ENCODE measurements at places on chromosomes 7 and 10.

DNA sequence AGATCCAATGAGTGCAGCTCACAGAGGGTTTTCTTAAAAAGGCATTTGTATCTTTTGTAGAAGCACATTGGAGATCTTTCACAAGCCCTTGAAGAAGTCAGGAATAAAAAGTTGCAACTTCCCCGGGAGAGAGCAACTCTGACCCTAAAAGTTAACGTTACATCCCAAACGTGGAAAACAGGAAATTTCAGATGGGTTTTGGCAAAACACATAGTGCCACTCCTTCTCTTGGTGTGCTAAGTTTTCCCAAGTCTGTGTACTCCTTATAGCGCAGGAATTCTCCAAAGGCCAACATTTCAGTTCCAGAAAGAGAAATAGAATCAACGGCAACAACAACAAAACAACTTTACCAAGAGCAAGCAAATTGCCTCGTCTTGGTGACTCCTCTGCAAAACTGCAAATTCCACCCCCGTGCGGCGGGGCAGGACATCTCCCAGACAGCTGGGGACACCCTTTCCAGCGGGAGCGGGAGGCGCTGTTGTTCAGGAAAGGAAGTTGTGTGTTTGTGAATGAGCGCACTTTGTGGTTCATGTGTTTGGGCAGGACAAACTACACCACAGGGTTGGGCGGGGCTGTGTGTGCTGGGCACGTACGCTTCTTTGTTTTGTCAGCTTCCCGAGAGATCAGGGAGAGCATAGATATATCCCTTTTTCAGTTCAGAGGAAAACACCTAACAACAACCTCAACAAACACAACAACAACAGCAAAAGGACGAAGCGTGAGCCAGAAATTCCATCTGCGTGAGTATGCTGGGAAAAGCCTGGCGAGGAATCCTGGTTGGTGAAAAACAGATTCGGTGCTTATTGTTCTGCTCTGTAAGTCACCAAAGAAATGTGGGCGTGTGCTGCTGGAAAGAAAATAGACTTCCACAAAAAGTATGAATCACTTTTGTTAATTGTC is 294.7 kb upstream of the PITRM1 start:
- no peak for DNase-seq

DNA sequence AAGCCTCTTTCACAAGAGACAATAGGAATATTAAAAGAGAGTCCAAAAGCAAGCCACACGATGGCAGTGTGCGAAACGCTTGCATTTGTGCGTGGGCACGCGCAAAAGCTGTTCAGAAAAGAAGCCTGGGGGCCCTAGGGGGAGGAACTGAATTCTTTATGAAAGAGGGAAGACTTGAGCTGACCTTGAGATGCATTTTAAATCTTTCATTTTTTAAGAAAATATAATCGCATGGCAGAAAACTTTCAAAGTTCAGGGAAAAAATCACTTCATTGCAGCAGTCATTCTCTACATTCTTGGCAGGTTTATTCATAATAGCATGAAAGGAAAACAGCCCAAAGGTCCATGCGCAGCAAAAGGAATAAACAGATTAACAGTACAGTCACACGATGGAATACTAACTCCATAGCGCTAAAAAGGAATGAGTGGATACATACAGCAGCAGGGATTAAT is 206.5 kb upstream of the PRKCQ start:
- no peak for DNase-seq

GRCh38 chr7:95993380-95993779 is 221.0 kb downstream of the DYNC1I1 start:
- DNase-seq = no peak

DNA sequence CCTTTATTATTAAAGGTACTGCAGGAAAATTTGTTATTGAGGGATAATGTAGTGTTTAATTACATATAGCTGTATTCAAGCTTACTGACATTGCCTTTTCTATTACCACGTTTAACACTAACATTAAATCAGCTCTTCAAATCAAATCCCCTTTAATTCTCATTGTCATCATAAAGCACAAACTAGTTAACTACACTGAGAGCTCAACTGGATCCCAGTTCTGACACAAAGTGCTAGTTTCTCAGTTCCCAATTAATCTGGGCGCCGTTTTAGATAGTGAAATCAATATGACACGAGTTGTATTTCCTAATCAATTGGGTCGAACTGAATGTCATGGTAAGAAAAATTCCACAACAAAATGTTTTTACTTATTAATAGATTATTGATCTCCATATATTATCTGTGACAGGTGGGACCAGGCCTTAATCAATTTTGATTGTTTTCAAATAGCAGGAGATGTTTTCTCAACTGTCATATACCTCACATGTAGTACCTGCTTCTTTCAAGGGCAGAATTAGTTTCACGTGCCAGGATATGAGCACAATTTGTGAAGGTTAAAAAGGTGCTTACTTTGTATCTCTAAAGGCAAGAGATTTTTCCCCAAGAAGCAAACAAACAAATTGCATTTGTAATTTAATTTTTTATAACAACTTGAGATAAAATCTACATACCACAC is 71.0 kb downstream of the AASS start:
- DNase-seq = no peak

- no peak for DNase-seq
Observed at GRCh38 chr10:114033566-114033965, 10.1 kb upstream of the ADRB1 start.

DNA sequence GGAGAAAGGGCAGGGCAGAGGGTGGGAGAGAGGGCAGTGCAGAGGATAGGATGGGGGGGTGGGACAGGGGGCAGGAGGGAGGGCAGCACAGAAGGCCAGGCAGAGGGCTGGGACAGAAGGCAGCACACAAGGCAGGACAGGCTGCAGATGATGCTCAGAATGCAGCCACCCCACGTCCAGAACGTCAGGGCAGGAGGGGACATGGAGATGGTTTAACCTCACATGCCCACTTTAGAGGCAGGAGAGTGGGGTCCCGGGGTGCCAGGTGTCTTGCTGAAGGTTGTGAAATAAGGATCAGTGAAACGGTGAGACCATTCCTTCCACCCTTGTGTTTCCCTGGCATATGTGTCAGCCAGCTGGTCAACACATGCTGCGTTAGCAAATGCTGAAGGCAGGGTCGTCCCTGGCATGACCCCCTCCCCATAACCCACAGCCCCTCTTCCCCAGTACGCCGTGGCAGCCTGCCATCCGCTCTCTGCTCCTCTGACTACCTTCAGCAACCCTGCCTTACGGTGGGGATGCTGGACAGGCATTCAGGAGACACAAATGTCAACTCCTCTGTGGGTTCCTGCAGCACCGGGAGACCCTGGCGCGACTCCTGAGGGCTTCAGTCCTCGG is 592.1 kb downstream of the DNAJB6 start:
- no peak for DNase-seq

DNA sequence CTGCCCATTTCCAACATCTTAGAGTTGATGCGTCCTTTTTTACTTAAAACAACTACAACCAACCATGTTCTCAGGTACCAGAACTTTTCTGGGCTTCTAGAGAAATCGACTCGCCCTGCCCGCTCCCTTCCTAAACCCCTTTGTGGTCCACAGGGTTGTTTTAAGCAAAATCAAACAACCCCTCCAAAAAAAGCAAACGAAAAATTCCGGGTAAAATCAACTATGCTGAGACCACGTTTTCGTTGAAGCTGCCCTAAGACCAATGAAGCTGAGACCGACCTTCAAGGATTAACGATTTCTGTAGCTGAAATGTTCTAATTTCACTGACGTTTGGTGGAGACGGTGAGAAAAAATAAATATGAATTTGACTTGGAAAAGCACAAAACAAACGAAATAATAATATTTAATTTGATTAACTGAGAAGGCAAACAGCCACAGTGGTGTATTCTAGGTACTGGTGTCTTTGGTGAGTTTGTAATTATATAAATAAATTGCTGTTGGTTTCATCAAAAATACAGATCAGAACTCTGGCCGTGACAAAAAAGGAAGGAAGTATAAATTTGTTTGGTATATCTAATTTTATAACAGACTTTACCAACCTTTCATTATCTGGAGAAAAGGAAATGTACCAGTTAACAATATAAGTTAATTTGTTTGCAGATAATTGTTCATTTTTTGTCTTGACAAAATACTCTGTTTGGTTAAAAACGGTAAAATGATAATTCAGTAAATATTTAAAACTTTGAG is 4.7 kb upstream of the IGF2BP3 start:
- no peak for DNase-seq

- no peak for DNase-seq
Observed at GRCh38 chr10:31404640-31405039, 85.6 kb downstream of the ZEB1 start.

DNA sequence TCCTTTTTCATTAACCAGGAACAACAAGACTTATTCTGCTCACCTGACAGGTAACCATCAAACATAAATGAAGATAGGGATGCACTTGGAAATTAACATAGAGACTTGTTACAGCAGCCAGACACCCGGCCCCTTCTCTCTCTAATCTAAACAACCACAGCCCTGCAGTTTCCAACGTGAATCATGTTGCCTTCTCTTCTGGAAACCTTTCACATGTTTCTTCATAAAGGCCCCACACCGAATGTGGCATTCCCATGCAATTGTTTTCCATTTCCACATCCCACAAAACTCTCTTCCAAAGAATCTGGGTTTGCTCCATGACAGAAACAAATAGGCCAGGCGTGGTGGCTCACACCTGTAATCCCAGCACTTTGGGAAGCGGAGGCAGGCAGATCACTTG is 15.0 kb upstream of the WDR86 start:
- no peak for DNase-seq

- DNase-seq = no peak
Observed at GRCh38 chr10:15353471-15354017, 17.5 kb downstream of the FAM171A1 start.

DNA sequence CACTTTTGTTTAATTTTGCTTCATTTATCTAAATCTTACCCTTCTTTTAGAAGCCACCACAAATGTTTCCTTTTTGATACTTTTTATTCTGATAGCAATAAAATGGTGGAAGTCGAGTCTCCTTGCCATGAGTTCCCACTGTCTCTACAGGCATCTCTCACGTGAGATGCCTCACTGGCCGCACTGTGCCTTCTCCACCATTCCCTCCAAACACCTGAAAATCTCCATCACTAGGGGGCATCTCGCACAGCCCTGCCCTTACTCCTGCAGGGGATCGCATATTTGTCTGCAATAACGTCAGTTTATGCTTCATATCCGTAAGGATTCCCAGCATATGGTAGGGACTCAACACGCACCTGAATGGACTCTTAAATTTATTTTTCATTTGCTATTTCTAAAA is 56.3 kb upstream of the NCAPG2 start:
- no peak for DNase-seq

DNA sequence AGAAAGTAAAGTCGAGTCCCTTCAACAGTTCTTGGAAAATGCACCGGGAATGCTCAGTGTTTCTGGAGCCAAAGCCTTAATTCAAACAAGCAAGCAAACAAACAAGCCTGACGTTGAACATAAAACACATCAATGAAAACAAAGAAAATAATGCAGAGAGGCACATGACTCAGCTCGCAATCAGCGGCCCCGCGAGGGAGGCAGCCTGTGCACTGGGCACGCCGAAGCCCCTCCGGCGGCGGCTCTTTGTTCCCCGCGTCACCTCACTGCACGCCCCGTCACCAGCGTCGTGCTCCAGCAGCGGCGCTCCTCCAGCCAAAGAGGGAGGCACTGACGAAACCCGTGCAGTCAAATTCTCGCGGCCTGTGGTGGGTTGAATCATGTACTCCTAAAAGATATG is 151.5 kb downstream of the DNAJB6 start:
- no peak for DNase-seq

GRCh38 chr7:66557214-66558200 is 71.2 kb upstream of the KCTD7 start:
- no peak for DNase-seq

DNA sequence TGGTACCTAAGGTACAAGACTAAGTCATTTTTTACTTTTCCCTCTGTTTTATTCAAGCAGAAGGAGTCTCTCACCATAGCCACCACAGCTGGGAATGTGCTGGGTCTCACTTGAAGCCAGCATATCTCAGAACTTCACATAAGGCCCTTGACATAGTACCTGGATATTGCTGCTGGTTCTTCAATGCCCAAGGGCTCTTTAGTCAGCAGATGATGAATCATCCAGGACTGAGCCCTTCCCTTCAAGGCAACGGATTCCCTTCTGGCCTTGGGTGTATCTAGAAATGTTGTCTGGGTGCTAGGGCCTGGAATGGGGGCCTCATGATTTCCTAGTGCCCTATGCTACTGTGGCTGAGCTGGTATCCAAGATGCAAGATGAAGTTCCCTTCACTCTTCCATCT is 93.9 kb downstream of the ADCYAP1R1 start:
- no peak for DNase-seq

DNA sequence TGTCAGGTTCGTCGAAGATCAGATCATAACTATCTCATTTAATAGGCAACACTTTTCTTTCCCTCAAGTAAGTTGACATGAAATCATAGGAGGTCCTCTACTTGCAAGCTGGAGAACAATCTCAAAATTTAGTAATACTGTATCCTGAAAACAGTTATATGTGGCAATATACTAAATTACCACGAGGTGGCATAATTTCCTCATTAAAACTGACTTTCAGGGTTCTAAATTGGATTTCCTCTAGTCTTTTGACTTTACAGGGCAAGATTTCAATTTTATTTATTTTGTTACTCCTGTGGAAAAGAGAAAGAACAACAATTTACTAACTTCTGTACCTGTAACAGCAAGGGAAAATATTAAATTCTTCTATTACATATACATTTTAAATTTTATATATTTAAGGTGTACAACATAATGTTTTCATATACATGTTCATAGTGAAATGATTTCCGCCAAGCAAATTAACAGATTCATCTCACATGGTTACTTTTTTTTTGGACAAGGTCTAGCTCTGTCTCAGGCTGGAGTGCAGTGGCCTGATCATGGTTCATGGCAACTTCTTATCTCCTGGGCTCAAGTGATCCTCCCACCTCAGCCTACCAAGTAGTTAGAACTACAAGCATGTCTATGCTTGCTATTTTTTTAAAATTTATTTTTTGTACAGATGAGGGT is 53.4 kb upstream of the CYP2C18 start:
- no peak for DNase-seq

DNA sequence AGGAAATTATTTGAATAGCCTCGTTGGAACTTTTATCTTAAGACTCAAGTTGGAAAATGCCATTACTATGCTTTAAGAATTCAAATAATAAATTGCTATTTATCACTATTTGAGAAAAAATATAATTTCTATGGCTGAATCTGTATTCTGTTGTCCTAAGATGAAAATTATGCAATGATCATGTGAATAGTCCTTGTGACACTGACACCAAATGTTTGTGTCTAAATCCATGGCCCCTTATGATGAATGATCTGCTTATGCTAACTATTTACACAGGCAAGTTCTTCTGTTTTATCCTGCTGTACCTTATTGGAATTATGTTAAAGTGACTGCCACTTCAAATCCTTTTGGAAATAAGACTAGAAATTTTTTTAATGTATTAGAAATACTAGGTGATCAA is 208.7 kb downstream of the DOCK4 start:
- no peak for DNase-seq

GRCh38 chr7:22653951-22654350 is 73.0 kb upstream of the IL6 start:
- peak; percentile 89 for DNase-seq

DNA sequence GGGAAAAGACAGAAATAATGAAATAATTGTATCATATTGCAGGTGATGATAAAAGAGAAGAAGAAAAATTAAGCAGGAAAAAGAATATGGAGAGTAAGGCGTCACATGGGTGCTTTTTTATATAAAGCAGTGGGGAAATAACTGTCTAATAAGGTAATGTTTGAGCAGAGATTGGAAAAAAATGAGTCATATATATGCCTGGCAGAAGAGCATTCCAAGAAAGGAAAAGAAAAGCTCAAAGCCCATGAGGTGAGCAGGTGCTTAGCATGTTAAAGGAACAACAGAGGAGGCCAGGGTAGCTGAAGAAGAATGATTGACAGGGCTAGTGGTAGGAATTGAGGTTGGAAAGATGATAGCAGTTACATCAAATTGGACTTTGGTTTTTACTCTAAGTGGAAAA is 739.5 kb downstream of the SORCS1 start:
- DNase-seq = no peak
